ENCODE measurements at places on chromosomes 2 and 18.

DNA sequence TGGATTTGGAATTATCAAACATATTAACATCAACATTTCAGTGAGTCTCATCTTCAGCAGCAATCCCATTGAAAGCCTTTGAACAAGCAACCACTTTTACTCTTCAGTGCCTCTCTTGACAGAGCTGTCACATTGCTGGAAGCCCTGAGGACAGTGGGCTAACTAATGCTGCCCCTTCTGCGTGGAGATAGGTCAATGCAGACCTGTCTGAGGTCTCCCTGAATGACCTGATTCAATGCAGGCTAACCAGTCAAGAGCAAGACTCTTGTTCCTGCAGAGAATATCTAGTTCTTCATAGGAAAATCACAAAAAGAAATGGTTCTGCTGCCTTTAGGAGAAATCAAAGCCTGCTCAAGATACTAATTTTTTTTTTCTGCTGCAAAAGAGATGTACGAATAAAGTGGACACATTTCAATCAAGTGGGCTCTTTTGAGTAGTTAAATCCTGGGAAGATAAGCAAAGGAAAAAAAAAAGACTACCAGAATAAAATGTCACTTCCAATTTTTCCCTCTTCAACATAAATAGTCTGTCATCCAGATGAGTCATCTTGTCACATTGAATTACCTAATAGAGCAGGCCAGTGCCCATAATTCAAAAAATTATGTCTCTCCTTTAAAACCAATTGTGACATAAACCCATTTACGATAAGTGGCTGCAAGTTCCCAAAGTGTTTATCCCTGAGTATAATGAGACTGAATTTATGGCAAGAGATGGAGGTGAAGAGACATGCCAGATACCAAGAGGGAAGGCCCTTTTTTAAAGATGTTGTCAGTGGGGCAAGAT, 1269.0 kb upstream of the DDX18 start:
- no peak for DNase-seq

DNA sequence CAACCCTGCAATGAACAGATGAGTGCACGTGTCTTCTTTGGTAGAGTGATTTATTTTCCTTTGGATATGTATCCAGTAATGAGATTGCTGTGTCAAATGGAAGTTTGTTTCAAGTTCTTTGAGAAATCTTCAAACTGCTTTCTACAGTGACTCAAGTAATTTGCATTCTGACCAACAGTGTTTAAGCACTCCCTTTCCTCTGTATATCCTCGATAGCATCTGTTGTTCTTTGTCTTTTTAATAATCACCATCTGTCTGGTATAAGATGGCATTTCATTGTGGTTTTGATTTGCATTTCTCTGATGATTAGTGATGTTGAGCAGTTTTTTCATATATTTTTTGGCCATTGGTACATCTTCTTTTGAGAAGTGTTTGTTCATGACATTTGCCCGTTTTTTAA, 1608.3 kb upstream of the ZEB2 start:
- DNase-seq, result no peak

GRCh38 chr2:205836477-205837221, 154.3 kb downstream of the NRP2 start:
- DNase-seq, result no peak

GRCh38 chr2:240998706-240998994, 232 bp downstream of the SNED1 start:
- DNase-seq, result no peak

DNA sequence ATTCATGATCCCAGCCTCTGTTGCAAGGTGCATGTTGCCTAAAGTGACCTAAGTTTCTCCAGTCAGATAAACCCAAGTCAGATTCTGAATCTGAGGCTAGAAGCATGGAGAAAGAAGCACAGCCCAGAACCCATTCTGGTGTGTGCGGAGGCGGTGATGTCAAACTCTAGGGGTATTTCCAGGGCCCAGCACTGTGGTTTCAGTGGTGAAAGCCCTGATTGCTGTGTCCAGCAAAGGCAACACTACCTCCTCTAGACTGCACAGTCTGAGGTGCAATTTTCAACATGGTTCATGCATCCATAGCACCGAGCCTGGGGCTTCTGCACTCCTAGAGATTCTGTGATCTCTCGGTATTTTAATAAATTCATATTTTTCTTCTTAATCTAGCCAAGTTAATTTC, 264.8 kb upstream of the KLHL29 start:
- DNase-seq, result no peak

GRCh38 chr2:21024722-21025389, 19.0 kb downstream of the APOB start:
- no peak for DNase-seq

DNA sequence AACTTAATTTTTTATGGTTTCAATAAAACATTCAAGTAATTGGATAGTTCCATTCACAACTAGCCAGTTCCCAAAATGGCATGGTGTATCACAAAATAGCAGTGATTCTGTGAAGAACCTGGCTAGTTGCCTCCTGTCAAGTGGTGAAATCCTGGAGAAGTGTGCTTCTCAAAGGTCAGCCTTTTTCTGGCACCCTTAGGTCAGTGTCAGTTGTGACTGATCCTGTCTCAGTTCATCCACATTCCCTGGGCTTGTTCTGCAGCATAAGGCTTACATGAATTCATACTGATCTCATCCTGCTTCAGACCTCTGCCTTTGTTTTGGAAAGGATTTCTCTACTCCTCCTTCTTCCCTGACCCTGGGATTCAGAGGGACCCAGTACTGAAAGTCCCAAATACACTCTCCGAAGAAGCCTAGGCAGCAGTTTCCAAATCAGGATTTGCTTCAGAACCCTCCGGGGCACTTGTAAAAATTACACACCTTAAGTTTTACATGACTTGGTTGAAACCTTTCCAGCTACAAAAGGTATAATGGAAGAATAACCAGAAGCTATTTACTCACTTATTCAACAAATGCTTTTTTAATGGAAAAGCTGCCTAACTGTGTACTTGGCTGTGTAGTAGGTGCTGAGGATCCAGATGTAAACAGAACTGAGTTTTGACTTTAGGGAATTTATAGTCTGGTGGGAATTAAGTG, 11.0 kb downstream of the MAP3K20 start:
- DNase-seq, result no peak

GRCh38 chr2:169702996-169703395, 8.7 kb downstream of the PHOSPHO2 start:
- no peak for DNase-seq

GRCh38 chr2:183227176-183227575, 102.9 kb downstream of the NUP35 start:
- DNase-seq, result no peak

DNA sequence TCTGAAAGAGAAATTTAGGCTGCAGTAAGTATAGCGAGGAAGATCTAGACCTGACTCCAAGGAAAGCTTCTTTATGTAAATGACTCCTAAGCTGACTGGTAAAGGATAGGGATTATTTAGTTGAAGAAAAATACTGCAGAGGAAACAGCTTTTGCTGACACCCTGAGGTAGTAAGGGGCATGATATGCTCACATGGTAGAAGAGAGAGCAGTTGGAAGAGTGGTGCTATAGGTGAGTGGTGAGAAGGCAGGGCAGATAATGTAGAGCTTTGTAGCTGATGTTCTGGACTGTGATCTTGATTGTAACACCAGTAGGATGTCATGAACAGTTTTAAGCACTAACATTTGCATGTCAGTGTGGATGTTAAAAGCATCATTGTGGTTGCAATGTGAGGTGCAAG, 639.1 kb upstream of the SLC39A10 start:
- no peak for DNase-seq

DNA sequence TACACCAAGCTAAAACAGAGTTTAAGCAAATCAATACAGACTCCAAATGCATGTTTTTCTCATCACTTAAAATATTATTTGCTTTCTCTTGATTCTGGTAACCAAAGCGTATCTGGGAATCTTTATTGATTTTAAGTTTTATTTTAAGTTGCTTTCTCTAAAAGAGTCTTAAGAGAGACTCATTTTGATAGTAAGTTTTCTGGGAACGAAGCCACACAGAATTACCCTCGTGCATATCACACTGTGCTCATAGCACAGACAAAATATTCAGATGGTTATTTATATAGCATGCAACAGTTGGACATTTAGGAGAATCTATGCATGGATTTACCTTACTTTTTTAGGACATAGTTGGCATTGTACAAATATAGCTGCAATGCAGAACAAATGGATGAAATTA, 597.5 kb upstream of the NRXN1 start:
- no peak for DNase-seq

DNA sequence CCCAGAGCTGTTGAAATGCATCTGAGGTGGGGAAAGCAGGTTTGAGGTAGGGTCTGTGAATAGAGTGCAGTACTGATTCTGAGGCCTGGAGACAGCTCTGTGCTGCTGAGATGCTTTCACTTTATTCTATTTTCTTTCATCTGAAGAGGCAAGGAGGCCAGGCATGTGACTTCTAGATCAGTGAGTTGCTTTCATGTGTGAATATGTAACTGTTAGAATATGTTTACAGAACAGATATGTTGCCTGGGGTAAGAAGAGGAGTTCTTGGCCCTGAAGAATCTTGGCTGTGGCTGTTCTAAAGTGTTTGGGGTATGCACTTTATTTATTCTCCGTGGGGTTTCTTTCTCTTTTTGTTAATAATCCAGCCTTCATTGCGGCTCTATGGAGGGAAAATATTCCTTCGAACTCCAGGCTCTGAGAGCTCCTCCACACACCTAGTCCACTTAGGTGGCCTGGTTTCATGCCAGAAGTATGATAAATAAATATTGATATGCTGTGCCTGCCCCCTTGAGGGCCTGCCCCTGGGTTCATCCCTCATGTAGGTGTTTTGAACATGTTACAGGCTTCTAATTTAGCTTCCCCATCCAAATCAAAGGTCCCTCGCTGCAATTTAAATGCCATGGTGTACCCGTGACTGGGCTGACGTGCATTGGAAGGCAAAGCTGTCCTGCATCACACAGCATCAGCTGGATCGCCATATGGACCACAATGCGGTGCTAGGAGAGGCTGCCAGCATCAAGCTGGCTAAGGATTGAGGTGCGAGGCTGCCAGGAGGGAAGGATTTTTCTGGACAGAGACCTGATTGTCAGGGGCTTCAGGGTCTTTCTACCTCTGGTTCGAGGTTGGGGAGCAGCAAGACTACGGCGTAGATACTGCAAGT, 102.9 kb downstream of the PRKCE start:
- no peak for DNase-seq
